ENCODE measurements at places on chromosomes 11 and 22.

GRCh38 chr22:24510637-24511625, 15.8 kb downstream of the UPB1 start:
- DNase-seq = peak; percentile 93

- peak; percentile 52 for DNase-seq
These were observed 56.1 kb upstream of the TIMP3 start for GRCh38 chr22:32745251-32745995.

DNA sequence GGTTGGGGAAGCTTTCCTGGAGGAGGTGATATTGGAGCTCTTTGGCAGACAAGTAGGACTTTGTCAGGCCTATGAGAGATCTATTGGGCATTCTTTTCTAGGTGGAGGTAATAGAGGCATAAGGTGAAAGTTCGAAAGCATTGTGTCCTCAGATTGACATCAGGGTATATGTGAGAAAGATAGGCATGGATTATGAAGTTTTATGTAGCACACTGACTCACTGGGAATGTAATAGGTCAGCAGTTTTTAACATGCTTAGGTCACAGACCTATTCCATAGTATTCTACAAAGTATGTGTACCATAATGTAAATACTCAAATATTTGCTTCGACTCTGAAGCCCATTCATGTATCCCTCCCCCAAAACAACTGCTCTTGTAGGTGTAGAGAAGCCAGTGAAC, 11.8 kb downstream of the HIKESHI start:
- DNase-seq = no peak

GRCh38 chr22:48310740-48311139, 1516.9 kb downstream of the BRD1 start:
- no peak for DNase-seq

GRCh38 chr11:8111636-8112035, 30.6 kb downstream of the TUB start:
- DNase-seq = no peak

GRCh38 chr11:665062-665703, 28.1 kb downstream of the DRD4 start:
- DNase-seq = no peak

DNA sequence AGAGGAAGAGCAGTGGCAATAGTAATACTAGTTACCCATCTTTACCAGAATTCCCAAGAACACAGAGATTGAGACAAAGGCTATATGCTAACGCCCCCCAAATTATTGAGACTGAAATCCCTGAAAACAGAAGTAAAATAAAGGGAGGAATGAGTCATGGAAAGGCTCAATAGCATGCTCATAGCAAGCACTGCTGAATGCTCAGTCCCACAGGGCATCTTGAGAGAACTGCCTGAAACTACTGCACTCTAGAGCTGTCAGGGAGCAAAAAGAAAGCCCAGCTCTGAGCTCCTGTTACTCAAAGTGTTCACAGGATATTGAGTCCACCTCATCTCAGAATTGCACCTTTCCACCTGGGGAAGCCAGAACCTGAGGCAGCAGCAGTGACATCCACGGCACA, 44.1 kb upstream of the FIBIN start:
- DNase-seq = no peak

- DNase-seq = no peak
These were observed 12.7 kb upstream of the CHORDC1 start for GRCh38 chr11:90235526-90235925.

DNA sequence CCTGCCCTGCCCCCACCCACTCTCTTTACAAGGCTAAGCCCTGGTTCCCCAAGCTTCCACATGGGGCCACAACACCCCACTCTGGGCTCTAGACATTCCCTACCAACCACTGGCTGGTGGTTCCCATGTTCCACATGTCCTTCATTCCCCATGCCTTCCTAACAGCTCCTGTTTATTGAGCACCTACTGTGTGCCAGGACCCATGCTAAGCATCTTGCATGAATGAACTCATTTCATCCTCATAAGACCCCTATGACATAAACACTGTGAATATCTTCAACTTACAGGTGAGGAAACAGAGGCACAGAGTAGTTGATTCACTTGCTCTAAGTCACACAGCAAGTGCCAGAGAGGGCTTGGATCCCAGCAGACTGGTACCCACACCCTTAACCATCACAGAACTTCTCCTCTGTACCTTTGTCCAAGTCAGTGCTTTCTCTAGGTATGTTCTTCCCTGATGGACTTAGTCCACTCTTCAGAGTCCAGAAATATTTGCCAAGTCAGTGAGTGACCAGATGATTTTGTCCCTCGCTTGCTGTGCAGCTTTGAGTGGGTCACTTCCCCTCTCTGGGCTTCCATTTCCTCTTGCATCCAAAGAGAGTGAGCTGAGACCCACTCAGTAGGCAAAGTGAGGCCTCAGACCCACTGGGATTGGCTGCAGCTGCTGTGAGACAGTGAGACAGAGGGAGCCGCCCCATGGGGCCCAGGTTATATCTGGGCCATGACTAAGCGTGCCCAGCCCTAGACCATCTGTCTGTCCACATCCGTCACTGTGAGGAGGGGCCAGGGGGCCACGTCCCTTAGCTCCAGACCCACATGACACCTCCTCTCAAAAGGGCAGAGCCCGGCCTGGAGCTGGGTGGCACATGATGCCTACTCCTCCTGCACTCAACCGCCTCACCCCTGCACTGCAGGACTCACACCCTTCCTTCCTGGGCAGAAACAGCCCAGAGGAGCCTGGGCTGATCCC, 132.4 kb downstream of the MN1 start:
- DNase-seq = peak; percentile 99

DNA sequence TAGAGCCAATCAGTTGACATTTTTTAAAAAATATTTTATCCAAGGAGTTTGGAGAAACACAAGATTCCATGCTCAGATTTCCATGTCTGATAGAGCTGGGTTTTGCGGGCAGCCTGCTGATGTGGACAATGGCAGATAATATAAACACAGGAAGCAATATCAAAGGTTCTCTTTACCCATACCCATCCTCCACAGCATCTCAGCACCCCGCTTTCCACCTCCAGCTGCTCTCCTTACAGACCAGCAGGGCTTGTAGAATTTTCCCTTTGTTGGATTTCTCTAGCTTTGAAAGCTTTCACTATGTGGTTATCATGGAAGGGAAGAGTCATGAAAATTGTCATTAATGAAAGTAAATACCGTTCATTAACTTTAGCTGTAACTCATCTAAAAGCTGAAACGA, 746.4 kb downstream of the OPCML start:
- DNase-seq = no peak

DNA sequence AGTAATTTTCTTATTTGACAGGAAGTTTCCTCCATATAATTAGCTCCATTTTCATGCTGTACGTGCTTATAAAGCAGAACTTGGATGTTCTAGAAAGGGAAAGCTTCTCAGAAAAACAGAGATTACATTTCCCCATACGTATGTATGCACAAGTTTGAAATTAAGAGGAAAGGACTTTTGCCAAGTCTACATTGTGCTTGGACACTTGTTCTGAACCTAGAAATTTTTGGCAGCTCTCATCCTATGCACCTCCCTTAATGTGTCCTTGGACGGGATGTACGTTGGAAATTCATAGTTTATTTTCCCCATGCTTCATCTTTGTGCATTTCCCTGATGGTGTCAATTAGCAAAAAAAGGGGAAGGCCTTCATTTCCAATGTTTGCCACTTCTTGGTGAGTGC, 322.7 kb downstream of the BLID start:
- no peak for DNase-seq

- no peak for DNase-seq
These were observed 69.1 kb upstream of the MYOD1 start for GRCh38 chr11:17650127-17650911.

- peak; percentile 84 for DNase-seq
These were observed 353.9 kb upstream of the DDI1 start for GRCh38 chr11:103682318-103683184.

DNA sequence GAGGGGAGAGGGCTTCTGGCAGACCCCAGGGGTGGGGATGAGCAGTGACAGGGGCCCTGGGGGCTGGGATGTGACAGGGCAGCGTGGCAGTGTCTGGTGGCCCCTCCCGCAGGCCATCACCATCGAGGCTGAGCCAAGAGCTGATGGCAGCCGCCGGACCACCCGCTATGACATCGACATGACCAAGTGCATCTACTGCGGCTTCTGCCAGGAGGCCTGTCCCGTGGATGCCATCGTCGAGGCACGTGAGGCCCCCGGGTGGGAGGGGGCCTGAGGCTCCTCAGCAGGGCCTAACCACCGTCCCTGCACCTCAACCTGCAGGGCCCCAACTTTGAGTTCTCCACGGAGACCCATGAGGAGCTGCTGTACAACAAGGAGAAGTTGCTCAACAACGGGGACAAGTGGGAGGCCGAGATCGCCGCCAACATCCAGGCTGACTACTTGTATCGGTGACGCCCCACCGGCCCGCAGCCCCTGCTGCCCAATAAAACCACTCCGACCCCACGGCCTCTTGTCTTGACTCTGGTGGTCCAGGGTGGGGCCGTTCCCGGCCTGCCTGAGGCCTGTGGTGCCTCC, 2.6 kb upstream of the TCIRG1 start:
- DNase-seq = no peak

DNA sequence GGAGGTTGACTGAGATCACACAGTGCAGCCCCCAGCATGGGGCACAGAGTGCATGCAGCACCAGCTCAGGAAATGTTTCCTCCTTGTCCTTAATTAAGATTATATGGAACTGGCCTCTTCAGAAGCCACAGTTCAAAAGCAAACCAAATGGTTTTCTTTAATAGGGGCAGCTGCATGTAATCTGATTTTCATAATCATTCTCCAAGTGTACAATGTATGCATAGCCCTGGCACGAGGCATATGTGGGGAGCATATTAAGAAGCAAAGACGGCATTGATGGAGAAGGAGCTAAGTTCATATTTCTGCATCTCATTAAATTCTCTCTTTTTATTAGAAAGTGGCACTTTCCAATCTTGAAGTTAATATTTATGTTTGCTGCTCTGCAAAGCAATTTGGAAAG, 9.9 kb upstream of the PARVB start:
- DNase-seq = no peak

DNA sequence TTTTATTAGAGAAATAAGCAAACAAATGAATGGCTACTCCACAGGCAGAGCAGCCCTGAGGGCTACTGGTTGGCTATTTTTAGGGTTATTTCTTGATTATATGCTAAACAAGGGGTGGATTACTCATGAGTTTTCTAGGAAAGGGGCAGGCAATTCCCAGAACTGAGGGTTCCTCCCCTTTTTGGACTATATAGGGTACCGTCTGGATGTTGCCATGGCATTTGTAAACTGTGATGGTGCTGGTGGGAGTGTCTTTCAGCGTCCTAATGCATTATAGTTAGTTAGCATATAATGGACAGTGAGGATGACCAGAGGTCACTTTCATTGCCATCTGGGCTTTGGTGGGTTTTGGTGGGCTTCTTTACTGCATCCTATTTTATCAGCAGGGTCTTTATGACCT, 19.2 kb downstream of the SLC22A6 start:
- DNase-seq = no peak

GRCh38 chr11:3014057-3014938, 22.2 kb upstream of the NAP1L4 start:
- no peak for DNase-seq

- DNase-seq = peak; percentile 55
These were observed at the start of gene RASD2 for GRCh38 chr22:35540595-35541253. Gene RASD2, plus strand, starts transcription at chr22:35540831. Its CDS starts 5,979 bp downstream, at chr22:35546810.

GRCh38 chr11:112289588-112290492, 29.2 kb upstream of the PLET1 start:
- peak; percentile 92 for DNase-seq

DNA sequence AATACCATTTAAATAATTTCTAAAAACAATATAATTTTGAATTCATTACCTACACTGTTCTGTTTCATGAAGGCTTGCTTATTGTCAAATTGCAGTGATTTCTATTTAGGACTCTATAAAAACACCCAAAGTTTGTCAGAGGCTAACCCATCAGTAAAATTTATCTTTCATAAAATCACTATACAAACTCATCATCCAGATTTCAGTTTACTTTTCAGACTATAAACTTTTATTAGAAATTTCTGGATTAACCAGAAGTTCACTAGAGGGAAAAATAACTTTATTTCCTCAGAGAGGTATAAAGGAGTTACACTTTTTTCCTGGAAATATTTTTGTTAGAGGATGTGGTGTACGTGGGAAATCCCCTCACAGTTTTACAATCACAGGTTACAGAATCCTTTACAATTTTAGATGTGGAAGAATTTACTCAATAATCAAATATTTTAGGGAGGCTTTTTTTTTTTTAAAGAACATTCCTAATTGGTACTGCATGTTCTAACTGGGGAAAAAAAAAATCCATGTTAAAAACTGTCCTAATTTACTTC, 176.7 kb downstream of the SWAP70 start:
- DNase-seq = no peak

DNA sequence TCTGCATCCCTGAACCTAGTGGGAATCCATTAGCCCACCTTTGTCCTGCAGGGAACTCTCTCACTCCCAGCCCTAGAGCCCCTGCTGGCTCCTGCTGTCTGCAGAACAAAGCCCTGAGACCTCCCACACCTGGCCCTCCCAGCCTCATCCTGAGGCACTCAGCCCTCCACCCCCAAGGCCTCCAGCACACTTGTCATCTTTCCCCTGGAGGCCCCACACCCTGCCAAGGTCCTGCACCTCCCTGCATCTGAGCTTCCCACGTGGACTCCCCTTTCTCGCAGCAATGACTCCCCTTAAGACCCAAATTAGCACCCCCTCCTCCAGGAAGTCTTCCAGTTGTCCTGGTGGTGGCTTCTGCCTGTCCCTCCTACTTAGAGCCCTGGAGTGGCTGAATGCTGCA, 42.3 kb upstream of the LINC01488 start:
- no peak for DNase-seq

DNA sequence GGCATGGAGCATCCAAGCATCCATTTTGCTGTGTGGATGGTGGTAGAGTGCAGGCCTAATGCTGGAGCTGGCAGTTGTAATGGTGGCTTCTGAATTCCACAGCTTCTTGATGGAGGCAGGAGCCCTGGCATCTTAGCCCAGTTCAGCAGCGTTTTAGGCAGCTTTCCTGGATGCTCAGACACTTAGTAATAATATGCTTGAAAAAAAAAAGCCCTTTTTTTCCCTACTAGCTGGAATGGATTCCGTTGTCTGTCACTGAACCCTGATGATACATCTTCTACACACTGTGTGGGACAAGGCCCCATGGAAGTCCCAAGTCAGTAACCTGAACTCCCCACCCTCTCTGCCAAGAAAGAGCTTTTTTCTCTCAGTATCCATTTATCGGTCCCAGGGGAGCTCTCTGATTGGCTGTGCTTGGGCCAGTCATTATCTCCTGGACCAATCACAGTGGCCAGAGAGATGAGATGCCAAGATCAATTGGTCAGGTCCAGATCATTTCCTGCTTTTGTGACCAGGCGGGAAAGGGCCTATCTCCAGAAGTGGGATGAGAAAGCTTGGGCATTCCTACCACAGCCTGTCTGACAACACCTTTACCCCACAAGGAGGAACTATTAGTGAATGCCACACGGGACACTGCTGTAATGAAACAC, 34.2 kb downstream of the MCM5 start:
- DNase-seq = no peak

GRCh38 chr22:20080445-20080775, 369 bp downstream of the DGCR8 start:
- peak; percentile 84 for DNase-seq

All from hematopoietic multipotent progenitor cell treated with erythropoietin and hydrocortisone succinate and interleukin-3 and kit ligand, for 4 days (in vitro differentiated cells).